ENCODE measurements at places on chromosomes 2 and 18.
A peak's percentile ranks its signal among the peaks of the same experiment; 100 is the strongest.

DNA sequence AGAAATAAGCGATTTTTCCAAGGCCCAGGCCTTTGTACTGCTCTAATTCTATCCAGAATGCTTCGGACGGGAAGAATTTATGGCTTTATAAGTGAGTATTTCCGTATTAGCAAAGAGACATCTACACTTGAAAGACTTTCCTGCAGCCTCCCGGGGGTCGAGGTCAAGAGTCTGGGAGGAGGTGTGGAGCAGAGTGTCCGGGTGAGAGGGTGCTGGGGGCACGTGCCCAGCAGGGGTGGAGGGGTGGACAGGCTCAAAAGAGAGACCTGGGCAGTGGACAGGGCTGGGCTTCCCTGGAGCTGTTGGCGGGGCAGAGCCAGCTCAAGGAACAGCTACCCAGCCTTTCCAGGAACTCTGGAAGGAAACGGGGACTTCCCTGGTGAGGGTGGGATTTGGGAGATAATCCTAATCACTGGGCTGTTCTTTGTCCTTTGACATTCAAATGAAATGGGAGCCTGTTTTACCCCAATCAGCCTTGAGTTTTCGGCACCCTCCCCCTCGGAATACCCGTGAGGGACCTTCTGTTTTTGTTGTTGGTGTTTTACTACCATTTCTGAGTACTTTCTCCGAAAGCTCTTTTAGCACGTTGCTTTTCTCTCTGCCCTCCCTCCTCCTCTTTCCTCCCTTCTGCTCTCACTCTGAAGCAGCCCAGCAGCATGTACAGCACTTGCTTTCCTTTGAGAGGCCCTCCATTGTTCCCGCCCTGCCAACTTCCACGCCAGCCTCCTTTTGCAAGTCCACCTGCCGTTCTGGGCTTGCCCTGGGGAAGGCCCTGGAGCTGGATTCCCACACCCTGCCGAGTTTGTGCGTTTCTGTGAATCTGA, 164.7 kb downstream of the AGAP1 start:
- no peak for DNase-seq

DNA sequence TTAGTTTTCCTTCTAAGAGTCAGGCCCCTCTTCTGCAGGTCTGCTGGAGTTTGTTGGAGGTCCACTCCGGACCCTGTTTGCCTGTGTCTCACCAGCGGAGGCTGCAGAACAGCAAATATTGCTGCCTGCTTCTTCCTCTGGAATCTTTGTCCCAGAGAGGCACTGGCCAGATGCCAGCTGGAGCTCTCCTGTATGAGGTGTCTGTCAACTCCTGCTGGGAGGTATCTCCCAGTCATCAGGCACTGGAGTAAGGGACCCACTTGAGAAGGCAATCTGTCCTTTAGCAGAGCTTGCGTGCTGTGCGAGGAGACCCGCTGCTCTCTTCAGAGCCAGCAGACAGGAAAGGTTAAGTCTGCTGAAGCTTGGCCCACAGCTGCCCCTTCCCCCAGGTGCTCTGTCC, 4.8 kb downstream of the REG1B start:
- DNase-seq, result no peak

DNA sequence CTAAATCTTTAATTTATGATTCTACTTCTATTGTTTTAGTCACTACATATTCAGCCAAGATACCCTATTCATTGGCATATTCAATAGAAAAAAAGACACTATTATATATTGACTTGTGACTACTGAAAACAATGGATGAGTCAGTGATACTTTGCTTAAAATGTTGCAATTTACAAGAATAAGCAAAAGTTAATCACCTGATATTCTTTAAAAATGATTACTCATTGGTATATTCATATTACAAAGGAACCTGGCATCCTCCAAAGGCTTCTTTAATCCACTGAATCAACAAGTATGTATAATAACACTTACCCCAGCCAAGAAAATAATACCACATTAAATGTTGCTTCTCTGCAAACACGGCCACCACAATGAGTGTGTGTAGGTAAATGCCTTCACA, 87.8 kb downstream of the CALCRL start:
- DNase-seq, result no peak

- DNase-seq, result peak; percentile 15
These were observed 31.2 kb downstream of the EIF4E2 start for GRCh38 chr2:232581725-232582124.

GRCh38 chr2:164621764-164622105, 453 bp upstream of the GRB14 start:
- DNase-seq, result no peak
